Stimulated activated CD4-positive, alpha-beta T cell treated with anti-CD3 and anti-CD28 coated beads, Interleukin-1b, Interleukin-23, amount 100 ng/mL, for 1 hour (primary cell): ENCODE measurements at places on chromosomes 1 and 21.
A peak's percentile ranks its signal among the peaks of the same experiment; 100 is the strongest.

GRCh38 chr1:225114354-225114990 is 185.0 kb downstream of the DNAH14 start:
- no peak for DNase-seq

- DNase-seq = no peak
Observed at GRCh38 chr1:205907794-205908193, 35.5 kb downstream of the SLC26A9 start.

DNA sequence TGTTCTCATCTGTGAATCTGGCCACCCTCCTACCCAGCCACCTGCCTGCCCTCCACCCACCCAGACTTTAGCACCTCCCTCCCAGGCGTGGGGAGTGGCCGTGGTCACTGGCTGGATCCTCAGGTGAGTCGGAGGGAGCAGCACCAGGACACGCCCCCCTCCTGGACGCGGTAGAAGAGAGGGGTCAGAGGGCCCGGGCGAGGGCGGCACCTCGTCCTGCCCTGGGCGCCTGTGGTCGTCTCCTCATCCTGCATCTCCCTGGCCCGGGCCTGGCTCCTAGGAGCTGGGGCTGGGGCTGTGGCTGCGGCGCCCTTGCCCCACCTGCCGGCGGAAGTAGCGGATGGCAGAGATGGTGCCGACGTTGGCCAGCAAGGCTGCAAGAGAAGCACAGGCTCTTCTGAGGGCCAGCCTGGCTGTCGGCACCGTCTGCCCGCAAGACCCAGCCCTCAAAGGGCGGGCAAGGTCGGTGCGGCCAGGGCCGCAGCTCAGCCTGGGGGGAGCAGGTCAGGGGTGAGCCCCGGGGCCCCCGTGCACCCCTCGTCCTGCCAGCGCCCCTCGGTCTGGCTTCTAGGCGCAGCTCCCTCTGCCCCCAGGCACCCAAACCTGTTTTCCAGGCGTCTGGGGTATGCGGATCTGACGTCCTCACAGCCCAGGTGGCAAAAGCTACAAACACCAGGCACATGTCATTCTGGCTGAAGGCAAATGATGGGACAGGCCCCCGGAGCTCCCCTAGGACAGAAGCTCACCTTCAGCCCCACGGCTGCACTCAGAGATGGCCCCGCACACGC is 5.8 kb downstream of the PERM1 start:
- no peak for DNase-seq

- DNase-seq = no peak
Observed at GRCh38 chr1:69504730-69505252, 62.9 kb upstream of the LRRC7 start.

- DNase-seq = no peak
Observed at GRCh38 chr1:232690285-232690935, 60.5 kb upstream of the SIPA1L2 start.

DNA sequence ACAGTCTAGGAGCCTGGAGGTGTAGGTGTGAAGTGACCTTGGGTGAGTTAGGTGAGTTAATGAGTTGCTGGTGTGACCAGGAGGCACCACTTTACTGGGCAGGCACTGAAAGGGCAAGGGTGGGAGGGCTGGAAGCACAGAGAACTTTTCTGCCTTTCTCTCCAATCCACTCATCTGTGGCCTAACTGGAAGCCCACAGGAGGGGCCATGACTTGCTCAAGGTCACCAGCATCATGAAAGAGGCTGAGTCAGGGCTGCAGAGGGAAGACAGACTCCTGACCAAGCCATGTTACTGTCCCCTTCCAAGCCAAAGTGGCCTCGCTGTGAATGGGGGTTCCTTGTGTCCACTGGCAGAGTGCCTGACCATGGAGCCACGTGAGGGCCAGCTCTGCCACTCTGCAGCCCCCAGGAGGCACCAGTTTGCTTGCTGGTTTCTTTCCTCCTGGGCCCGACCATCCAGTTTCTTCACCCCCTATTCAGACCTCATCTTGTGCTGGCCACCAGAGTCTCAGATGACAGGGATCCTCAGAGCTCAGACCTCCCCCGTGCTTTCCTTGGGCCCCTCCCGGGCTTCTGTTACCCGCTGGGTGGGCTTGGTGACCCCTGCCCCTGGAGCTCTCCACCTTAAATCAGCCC is 4.3 kb upstream of the BSND start:
- DNase-seq = no peak

GRCh38 chr1:33821291-33821690 is 42.6 kb upstream of the HMGB4 start:
- DNase-seq = no peak

DNA sequence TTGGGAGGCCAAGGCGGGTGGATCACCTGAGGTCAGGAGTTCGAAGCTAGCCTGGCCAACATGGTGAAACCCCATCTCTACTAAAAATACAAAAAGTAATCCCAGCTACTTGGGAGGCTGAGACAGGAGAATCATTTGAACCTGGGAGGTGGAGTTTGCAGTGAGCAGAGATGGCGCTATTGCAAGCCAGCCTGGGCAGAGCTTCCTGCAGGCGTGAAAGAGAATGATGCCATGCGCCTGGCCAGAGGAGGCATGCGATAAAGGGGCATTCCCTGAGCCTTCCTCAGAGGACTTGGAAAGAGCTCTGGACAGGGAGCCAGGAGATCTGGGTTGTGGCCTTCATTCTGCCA is 3.2 kb downstream of the E2F2 start:
- DNase-seq = no peak

GRCh38 chr1:31460027-31460426 is 47.0 kb downstream of the SERINC2 start:
- DNase-seq = no peak

DNA sequence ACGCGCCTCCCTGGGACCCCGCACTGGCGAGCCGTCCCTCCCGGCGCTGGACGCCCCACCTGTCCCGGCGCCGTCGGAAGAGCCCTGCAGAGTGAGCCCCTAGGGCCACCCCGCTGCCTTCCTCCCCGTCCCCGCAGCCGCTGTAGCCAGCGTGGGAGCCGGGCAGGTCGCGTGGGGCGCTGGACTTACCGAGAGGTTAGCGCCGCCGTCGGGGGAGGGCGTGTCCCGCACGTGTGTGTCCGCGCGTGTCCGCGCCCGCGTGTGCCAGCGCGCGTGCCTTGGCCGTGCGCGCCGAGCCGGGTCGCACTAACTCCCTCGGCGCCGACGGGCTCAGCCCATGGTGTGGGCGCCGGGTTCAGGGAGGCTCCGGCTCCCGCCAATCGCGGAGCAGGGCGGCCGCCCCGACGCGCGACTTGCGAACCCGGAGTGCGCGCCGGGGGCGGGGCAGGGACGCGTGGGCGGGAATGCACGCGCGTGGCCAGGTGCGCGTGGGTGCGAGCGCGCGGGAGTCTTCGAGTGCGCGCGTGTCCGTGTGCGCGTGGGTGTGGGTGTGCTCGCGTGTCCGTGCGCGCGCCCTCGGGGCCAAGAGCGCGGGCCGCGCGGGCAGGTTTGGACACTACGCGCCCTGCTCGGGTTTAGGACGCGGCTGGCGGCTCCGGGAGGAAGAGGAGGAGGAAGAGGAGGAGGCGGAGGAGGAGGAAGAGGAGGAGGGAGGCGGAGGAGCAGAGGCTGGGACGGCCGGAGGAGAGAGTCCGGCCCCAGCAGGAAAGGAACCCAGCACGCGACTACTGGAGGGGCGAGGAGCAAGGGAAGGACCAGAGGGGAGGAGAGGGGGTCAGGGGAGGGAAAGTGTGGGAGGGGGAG is 145.2 kb upstream of the ETS2 start:
- no peak for DNase-seq

GRCh38 chr1:241551759-241552638 is 19.8 kb downstream of the KMO start:
- DNase-seq = peak; percentile 17

DNA sequence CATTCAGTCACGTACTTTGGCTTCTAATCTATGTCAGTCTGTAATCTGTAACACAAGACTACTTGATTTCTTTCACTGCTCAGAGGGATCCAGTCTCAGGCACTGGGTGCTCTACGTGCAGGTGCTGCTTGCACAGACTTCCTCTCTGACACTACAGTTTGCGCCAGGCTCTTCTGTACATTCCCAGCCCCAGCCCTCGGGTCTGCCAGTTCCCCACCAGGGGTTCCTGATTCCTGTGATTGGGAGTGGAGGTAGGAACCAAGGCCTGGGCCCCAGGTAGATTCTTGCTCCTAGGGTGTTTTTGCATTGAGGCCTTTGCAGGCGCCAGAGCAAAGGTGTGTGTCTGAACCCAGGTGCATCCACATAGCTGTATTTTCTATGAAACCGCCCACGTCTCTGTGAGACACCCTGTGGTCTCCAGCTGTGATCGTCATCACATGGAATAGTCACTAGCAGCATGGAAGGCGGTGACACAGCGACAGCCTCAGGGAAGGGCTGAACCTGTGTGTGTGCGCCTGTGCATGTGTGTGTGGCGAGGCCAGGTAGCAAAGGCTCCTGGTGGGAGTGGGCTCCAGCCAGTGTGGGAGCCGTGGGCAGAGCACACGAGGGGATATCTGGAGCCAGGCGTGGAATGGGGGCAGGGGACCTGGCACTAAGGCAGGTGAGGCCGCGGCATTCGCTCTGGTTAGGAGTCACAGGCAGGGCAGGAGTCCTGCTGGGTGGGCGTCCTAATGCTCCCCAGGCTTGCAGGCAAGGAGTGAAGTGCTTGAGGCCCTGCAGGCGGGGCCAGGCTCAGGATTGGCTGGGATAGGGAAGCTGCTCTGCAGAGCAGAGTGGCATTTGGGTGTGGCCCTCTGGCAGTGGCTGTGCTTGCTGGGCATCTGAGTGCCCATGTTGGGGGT is 5.2 kb downstream of the GJC2 start:
- DNase-seq = no peak

GRCh38 chr1:11938722-11939526 is 4.4 kb downstream of the PLOD1 start:
- no peak for DNase-seq

- DNase-seq = peak; percentile 10
Observed at GRCh38 chr1:59814901-59815825, at the start of gene HOOK1. Gene HOOK1 (plus strand): TSS chr1:59814949. CDS start chr1:59815118, 169 bp downstream.

GRCh38 chr1:87108228-87108627 is 193.8 kb downstream of the HS2ST1 start:
- no peak for DNase-seq

- DNase-seq = no peak
Observed at GRCh38 chr1:215056584-215056983, 26.0 kb upstream of the KCNK2 start.

DNA sequence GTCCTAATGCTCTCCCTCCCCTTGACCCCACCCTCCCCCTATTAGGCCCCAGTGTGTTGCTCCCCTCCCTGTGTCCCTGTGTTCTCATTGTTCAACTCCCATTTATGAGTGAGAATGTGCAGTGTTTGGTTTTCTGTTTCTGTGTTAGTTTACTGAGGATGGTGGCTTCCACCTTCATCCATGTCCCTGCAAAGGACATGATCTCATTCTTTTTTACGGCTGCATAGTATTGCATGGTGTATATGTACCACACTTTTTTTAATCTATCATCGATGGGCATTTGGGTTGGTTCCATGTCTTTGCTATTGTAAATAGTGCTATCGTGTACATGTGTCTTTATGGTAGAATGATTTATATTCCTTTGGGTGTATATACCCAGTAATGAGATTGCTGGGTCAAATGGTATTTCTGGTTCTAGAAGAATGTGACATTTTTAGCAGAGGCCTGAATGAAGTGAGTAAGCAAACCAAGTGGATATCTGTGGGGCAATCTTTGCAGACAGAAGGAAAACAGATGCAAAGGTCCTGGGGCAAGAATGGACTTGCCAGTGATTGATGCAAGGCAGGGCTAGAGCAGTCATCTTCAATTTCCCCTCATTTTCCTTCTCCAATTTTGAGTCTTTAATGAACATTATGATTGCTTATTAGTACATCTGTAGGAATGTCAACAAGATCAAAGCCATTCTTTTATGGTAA is 50.2 kb downstream of the UBE4B start:
- DNase-seq = no peak
